ENCODE measurements at places on chromosomes 4 and X. TPM values are rescaled to one million over a fixed set of nuclear protein-coding genes. Genes with fewer than 3 reads are reported as not detected.

Gene ARMCX2
- 36.0 TPM for total RNA-seq

DNA sequence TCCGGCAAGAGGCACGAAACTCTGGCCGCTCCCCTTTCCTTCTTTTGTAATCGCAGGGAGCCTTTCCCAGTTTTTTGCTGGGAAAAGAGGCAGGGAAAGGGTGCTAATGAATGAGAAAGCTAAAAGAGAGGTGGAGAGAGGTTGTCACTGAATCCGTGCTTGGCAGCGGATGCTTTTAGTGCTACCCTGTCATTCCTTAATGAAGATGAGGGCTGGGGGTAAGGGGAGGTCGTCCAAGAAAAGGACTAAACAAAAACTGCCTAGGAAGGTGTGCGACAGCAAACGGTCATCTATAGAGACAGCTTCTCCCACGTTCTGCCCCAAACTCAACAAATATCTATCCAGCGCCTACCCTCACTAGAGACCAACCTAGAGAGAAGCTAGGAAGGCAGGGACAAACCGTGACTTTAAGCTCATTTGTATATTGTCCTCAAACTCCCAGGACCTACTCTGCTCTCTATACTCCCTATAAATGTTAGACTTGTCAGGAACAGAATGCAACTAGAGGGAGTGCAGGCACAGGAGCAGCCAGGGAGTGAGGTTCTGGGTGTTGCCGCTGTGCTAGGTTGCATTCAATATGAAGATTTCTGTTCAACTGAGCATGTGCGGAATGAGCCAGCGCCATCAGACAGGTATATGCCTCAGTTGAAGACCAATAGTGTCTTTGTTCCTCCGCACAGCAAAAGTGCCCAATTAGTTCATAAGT, 777 bp upstream of the CASK start:
- DNase-seq: no peak

Gene DOCK11
- total RNA-seq: 55.0 TPM

DNA sequence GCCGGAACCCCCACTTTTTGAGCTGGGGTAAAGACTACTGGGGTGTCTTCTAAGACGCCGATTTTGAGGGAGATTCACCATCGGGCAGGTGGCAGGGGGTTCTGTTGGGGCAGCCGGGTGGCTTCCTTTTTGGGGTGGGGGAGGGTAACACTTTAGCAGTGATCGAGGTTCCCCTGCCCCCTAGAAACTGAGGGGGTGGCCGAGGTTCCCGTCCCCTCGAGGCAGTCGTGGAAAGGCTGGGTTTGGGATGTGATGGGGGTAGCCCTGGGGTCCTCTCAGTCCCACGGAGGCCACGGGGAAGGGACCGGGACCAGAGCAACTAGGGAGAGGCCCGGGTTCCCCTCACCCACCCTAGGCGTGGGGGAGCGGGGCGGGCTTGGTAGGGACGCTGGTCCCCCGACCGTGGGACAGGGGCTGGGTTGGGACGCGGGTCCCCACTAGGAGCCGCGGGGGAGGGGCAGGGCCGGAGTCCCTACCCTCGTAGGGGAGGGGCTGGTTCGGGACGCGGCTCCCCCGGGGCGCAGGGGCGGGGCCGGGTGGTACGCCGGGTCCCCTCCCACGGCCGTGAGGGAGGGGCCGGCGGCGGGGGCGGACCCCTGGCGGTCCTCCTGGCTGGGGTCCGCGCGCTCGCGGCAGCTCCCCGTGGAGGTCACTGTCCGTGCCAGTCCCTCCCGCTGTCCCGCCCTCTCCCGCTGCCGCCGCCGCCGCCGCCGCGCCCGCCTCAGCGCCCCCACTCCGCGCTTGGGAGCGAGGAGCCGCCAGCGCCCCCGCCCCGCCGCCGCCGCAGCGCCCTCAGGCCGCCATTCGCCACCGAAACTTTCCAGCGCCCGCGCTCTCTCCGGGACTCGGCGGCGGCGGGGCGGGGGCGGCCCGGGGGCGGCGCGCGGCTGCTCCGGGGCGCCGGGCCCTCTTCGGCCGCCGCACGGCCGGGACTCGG, at the start of gene TBL1X:
Gene TBL1X (plus strand): TSS at position 624 of the 937 bp plus-strand sequence. CDS start 188,529 bp downstream, outside the sequence.
- peak; percentile 75 for DNase-seq

Gene ADRA2C
- total RNA-seq: 7.3 TPM

DNA sequence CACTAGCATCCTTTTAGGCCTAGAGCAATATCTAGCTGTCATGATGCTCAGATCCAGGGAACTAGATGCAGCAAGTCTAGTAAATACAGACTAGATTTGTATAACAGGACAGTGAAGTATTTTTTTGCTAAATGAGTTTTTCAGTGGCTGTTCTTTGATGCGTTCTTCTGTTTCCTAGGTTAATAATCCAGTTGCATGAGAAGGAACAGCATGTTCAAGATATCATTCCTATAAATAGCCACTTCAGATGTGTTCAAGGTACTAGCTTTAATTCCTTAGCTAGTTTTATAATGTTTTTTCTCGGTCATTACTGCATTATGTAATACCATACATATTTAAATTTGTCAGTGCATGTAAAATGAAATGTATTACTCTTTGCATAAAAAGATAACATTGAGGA, 4.7 kb downstream of the OCRL start:
- no peak for DNase-seq

DNA sequence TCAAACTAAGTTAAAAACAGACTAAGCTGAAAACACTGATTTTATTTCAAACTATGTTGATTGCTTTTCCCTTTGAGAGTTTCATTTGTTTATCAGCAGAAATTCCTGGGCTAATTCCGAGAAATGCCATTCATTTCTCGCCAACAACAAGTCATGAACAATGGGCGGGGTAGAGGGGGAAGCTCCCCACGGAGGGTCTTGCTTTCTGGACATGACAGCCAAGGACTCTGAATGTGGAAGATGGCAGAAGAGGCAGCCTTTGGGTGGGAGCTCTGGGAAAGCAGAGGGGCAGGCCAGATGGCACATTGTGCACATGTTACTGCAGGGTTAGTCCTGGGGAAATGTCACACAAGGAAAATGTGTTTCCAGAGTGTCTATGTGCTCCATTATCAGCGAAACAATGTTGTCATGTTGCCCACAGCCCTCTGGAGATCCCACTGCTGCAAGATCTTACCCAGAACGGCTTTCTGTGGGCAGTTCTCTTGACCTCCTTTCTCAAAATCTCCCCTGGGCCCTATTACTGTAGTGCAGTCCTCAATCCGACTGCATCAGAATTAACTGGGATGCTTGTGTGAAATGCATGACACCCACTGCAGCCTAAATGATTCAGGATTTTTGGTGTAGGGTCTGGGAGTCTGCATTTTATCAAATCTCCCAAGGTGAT, 45.0 kb downstream of the CHRDL1 start:
- no peak for DNase-seq

GRCh38 chrX:74434336-74434735, 13.0 kb downstream of the SLC16A2 start:
- no peak for DNase-seq

DNA sequence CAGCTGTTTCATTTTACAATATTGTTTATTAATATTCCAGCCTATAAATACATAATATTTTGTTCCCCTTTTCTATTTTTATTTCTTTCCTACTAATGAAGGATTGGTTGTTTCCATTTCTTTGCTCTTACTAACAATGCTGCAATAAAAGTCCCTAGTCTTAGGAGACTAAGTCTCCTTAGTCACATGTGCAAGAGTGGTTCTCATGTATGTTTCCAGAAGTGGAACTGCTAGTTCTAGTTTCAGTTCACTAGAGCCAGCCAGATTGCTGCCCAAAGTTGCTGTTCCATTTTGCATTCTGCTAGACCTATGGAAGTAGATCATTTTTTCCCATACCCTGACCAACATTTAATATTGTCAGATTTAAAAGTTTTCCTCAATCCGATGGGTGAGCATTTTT, 44.3 kb downstream of the CNGA1 start:
- no peak for DNase-seq

Gene ADH7
- total RNA-seq: not detected

DNA sequence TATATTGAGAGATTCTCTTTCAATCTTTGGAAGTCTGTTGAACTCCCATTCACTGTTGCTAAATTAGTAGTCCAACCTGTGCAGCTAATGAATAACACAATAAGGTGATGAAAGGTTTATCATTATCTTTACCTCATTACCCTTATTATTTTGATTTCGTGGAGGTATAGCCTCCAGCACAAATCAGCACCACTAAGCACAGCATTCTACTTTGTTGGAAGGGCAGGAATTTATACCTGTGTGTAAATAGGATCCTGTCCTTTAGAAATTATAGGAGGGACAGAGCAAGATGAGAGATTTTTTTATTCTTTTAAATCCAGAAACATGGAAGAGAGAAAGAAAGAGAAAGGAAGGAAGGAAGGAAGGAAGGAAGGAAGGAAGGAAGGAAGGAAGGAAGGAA, 454.1 kb downstream of the PDGFC start:
- DNase-seq: no peak

- DNase-seq: no peak
Observed at GRCh38 chr4:52825460-52826090, 36.5 kb upstream of the RASL11B start.

DNA sequence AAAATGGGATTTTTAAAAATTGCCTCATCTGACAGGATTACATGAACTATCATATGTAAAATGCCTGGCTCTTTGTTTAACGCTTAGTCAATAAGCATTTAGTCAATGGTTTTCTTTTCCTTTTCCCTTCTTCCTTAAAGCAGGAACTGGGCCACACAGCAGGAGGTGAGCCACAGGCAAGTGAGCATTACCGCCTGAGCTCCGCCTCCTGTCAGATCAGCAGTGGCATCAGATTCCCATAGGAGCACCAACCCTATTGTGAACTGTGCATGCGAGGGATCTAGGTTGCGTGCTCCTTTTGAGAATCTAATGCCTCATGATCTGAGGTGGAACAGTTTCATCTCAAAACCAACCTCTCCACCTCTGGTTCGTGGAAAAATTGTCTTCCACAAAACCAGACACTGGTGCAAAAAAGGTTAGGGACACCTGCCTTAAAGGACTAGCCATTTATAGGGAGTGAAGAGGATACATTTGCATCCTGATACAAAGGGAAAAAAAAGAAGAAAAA, 306.1 kb downstream of the FBXW7 start:
- no peak for DNase-seq

DNA sequence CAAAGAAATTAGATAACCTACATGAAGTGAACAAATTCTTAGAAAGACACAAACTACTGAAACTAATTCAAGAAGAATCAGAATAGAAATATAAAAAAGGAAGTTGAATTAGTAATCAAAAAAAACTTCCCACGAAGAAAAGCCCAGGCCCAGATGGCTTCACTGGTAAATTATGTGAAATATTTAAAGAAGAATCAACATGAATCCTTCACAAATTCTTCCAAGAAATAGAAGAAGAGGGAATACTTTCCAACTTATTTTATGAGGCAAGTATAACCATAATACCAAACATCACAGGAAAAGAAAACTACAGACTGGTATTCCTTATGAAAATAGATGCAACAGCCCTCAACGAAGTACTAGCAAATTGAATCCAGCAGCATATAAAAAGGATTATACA, 30.7 kb downstream of the MOSPD2 start:
- no peak for DNase-seq

- DNase-seq: no peak
Observed at GRCh38 chrX:84909151-84909550, 94.5 kb upstream of the APOOL start.

DNA sequence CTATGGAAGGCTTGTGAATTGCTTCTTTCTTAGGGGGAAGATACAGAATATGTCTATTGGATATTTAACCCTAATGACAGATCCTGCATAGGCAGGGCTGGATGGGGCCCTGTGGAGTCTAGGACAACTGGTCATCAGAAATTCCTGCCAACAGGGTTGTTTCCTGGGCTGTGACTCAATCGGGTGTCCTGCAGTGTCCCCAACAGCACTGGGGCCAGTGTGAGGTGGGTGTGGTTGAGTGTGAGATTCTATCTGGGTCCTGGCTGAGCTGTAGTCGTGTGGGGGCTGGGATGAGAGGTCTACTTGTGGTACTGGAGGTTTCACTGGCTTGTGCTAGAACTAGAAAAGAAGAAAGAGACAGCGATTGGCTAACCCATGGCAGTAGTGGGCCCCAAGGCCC, 87.3 kb upstream of the WDR1 start:
- DNase-seq: no peak

GRCh38 chr4:158079661-158080060, 93.2 kb downstream of the GASK1B start:
- DNase-seq: no peak

Gene PRDM8
- 1.7 TPM for total RNA-seq

- no peak for DNase-seq
Observed at GRCh38 chr4:174650711-174651355, 128.5 kb upstream of the HPGD start.

DNA sequence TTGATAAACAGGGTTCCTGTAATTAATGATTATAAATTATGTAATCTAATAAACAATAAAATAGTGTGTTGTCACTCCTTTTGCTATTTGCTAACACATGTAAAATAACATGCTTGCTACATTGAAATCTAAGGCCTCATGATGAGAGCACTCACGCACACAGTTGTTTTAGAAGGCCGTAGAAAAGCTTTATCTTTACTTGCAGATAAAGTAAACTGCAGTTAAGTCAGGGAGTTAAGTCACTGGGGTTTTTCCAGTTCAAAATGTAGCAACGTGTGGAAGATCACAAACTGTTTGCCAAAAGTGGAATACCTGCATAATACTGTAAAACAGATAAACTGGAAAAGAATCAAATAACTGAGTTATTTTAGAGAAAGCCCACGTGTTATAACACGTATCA, 187.3 kb upstream of the PACRGL start:
- no peak for DNase-seq

DNA sequence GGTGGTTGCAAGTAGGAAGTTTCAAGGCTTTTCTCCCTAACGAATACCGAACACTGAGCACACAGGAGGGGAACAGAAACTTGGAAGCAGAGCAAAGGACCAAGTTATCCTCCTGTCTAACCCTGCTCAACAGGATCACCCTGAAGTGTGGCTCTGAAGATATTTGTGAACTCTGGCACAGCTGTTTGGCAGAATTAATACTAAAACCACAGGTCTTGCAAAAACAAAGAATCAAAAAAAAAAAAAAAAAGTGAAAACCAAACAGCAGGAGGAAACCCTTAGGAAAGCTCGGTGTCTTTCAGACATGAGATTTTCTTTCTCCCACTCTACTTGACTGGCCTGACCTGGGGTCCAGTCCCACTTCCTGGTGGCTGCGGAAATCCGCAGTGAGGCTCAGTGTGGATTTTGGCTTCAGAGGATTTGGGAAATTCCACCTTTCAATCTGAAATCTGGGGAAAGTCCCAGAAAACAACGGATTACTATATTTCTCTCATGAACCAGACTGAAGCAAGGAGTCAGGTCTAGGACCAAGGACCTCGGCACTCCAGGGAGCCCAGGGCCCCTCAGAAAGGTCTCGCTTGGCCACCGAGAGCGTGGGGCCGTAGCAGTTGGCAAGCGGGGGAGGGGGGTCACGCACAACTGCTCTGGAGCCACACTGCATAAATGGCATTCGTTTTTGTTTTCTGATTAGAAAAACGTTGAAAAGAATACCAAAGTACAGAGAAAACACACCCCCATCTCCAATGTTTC, 867 bp downstream of the TIFA start:
- DNase-seq: no peak

DNA sequence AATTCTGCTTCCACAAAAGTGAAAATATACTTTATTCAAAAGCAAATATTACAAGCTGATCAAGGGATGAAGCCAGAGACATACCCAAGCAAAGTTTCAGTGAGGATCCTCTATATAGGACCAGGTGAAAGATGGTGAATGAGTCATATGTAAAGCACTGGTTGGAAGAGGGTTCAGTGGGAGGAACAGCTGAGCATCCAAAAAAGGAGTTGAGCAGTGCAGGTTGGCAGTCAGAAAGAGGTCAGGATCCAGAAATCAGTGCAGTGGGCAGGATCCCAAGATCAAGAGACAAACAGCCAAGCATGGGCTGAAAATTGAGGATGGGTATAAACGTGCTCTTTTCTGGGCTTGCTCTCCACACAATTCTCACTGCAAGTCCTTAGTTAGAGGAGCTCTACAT, 30.3 kb downstream of the OTC start:
- no peak for DNase-seq
